AG09309 (cell line): ENCODE measurements at places on chromosomes 3 and 15.

- DNase-seq = no peak
Measured at GRCh38 chr3:145079436-145079835, 1081.5 kb downstream of the PLOD2 start.

DNA sequence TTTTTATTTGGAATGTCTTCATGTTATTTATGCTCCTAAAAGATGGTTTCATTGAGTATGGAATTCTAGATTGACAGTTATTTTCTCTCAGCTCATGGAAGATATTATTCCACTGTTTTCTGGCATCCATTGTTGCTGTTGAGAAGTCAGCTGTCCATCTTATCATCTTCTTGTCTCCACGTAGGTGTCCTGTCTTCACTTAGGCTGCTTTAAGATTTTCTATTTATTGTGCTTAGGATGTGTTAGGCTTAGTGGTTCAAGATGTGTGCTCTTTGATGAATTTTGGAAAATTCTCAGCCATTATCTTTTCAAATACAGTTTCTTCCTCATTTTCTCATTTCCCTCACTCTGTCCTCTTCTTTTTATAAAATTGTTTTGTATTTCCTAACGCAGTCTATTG, 52.0 kb downstream of the SNRK start:
- no peak for DNase-seq

DNA sequence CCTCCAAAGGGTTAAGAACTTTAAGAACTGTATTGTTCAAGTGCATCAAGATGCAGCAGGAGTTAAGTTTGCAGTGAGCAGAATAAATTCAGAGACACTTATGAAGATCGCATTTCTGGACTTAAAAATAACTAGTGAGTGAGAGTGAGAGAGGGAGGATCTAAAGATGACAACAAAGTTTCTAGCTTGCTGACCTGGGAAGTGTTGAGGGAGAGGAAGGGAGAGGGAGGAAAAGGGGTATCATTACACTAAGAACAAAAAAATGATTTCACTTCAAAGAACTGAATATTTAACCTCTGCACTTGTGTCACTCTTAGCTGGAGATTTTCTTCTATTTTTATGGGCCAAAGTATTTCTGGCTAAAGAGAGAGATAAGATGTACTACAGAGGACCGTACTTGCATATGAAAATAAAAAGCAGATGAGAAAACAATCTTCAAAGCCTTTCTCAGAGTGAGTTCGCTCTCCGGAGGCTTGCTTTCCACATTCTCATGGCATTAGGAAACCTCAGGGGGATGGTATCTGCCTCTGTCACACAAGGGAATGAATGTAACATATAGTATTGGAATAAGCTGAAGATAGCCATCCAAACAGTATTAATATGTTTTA, 91.4 kb upstream of the TJP1 start:
- peak; percentile 55 for DNase-seq

GRCh38 chr15:28911310-28911931, 25.6 kb downstream of the APBA2 start:
- DNase-seq = no peak

GRCh38 chr3:197478746-197479668, 76.8 kb downstream of the BDH1 start:
- DNase-seq = no peak

GRCh38 chr15:98954411-98954810, 53.2 kb downstream of the PGPEP1L start:
- DNase-seq = peak; percentile 47

GRCh38 chr15:67833710-67834511, 5.9 kb downstream of the RNU6-1 start:
- DNase-seq = no peak

DNA sequence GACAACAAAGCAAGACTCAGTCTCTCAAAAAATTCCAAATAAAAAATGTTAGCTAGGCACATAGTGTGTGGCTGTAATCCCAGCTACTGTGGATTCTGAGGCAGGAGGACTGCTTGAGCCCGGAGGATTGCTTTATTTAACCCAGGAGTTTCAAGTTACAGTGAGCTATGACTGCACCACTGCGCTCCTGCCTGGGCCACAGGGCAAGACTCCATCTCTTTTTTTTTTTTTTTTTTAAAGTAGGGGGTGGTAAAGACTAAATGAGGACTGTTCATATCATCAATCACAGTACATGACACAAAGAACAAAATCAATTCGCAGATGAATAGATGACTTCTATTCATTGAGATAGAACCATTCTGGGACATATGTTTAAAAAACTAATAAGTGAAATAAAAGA, 48.1 kb downstream of the ACAP2 start:
- no peak for DNase-seq

DNA sequence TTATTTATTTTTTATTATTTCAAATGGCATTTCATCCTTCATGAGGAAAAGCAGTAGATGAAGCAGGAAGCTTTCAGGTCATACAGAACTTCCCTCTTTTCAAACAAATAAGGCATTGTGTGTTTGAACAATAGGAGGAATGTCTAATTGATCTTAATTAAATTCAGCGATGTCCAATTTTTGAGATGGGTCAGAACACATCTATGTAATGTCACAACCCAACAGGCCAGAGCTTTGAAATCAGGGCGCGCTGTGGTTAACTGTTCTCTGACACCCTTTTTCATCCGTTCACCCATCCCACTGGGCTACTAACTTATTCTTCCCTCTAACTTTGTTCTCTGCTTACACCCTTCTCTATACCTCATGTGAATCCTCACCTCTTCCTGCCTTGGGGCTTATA, 510.5 kb downstream of the FOXP1 start:
- DNase-seq = no peak

DNA sequence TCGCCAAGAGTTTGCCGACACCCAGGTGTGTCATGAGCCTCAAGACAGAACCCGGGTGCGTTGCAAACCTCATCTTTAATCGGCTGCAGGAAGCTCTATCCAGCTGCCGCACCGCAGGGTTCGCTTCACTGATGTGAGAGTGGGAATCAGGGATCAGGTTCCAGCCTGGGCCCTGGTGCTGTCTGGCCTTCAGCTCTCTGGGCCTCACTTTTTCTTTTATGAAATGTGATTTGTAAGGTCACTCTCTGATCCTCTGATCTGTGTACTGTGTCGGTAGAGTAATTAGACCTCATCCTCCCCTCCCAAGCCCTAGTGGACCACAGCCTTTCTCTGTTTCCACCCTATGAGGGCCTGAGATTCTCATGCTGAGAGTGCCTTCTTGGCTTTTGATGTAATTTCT, 202.8 kb upstream of the UBE2E1 start:
- no peak for DNase-seq

- no peak for DNase-seq
Measured at GRCh38 chr3:138912237-138912636, 34.7 kb downstream of the FOXL2 start.

- DNase-seq = no peak
Measured at GRCh38 chr3:15728766-15729165, 69.0 kb downstream of the ANKRD28 start.
